ENCODE measurements at places on chromosomes 12 and 14.

DNA sequence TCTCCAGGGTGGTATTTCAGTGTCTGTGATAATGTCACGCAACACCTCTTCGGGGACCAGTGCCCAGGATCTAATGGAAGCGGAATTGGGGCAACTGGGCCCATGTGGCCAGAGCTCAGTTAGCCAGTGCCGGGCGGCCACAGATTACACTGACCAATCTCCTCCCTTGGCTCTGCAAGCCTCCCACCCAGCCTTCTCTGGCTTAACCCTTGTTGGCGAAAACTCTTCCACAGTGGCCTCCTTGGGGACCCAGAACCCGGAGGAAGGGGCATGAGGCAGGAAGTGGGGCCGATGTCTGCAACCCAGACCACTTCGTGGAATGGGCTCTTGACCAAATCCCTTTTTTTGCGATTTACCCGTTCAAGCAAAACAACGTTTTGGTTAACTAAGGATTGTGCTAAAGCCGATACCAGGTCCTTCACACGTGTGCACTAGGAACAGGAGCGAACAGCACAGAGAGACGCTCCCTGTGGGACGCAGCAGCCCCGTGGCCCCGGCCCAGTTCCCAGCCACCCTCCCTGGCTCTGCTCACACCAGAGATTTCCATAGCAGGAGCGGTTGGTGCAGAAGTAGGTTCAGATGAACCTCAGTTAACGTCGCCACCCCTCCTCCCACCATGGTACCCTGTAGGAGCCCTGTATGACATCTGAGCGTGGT, 38.2 kb downstream of the SLC8B1 start:
- DNase-seq: no peak

DNA sequence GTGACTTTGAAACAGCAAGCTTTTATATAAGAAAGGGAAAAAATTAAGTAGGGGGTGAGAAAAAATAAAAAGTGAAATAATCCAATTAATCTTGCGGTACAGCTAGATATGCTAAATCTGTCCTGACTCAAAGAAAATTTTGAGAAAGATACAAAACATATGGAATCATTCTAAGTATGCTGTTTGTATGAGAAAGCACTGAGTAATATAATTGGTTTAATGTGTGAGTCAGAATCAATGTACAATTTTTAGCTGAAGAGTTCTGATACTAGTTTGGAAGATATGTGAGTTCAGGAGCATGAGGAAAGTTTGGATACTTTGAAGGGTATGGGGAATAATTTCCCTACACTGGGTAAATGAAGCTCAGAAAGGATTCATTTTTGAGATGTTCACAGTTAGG, 190.9 kb upstream of the RASSF8 start:
- DNase-seq: no peak

DNA sequence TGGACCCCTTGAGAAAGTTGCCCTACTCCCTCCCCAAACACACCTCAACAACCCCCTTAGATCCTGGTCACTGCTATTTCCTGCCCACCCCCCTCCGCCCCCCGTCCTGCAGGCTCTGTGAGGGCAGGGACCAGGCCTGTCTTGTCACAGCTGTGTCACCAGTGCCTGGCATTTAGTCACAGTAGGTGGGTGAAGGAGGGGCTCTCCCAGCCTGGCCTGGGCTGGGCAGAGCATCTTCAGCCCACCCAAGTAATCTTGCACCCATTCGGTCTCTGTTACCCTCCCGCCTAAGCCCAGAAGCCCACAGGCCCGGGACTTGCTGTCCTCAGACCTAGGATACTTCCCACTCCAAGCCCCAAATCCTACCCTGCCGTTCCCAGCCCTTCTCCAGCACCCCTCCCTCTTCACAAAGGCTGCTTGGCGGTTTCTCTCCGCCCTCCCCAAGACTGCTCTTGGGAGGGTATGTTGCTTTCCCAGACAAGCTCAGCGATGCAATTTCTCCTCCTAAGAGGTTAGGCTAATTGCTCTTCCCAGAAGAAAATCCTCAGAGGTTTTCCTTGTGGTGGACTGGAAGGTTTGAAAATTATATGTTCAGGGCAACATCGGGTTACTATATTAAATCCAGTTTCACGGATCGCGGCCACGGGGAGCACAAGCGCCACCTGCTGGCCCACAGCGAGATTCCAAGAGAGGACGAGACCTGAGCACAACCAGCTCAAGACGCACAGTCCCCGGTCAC, 50.8 kb upstream of the ZFP36L1 start:
- peak; percentile 74 for DNase-seq

- DNase-seq: no peak
Observed at GRCh38 chr12:74595696-74596095, 58.1 kb downstream of the ATXN7L3B start.

GRCh38 chr12:20044351-20044750, 324.0 kb upstream of the PDE3A start:
- no peak for DNase-seq

DNA sequence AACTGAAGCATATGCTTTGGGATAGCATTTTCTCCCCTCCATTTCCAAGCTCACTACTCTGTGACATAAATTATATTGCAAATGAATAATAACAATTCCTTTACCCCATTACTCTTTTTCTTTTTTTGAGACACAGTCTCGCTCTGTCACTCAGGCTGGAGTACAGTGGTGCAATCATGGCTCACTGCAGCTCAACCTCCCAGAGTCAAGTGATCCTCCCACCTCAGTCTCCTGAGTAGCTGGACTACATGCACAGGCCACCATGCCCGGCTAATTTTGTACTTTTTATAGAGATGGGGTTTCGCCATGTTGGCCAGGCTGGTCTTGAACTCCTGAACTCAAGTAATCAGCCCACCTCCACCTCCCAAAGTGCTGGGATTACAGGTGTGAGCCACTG, 49.2 kb upstream of the GTF2A1 start:
- no peak for DNase-seq

- DNase-seq: no peak
Observed at GRCh38 chr14:74085828-74086227, 1.1 kb downstream of the LIN52 start.

DNA sequence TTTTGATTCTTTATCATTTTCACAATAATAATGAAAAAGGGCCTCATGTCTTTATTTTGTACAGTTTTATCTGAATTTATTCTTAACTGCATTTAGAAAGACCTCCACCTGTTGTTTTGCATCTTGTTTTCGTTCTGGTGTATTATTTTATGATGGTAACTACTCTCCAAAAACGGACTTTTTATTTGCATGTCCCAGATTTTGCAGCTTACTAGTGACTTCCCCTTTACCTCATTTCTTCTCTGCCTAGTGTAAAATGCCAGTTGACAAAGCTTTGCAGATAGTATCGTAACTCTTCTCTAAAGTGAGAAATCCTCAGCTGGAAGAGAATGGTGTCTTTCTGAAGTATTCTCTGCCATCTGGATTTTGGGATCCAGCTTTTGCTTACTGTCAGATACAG, 17.2 kb downstream of the PEX5 start:
- DNase-seq: no peak

- DNase-seq: no peak
Observed at GRCh38 chr14:60757567-60758002, 23.0 kb downstream of the MNAT1 start.

GRCh38 chr14:68548194-68549076, 244.4 kb downstream of the ZFP36L1 start:
- no peak for DNase-seq

- DNase-seq: no peak
Observed at GRCh38 chr12:132071830-132072384, 72.2 kb downstream of the DDX51 start.

GRCh38 chr14:90456551-90456950, 59.7 kb downstream of the CALM1 start:
- DNase-seq: no peak

DNA sequence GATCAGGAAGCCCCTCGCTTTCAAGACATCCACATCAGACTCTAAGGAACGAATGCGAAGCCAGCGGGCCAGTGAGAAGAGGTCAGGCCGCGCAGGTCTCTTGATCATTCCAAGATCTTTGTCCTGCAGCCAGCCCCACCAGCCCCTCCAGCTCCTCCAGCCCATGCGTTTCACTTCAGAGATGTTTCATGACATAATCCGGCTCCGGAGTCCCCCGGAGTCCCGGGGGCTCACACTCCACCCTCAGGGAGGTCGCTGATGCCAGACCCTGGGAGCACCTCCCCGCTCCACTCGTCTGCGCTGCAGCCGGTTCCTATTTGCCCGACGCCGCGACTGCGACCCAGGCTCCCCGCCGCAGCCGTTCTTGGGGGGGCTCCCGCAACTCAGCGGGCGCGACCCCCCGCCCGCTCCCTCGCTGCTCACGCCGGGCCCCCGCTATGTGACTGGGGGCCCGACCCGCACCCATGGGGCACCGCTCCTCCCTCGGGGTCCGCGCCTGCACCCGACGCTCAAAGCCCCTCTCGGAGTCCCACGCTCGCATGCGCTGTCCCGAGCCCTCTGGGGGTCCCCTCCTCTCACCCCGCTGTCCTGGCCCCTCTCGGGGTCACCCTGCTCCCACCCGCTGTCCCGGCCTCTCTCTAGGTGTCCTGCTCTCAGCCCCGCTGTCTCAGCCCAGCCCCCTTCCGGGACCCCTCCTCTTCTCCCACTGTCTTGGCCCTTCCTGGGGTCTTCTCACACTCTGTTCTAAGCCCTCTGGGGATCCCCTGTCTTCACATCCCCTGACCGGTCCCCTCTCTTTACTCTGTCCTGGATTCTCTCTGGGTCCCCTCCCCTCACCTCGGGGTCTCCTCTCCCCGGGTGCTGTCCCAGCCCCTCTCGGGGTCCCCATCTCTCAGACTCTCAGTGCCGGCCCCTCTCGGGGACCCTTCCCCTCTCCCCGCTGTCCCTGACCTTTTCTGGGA, 1.1 kb downstream of the TAOK3 start:
- DNase-seq: peak; percentile 32

DNA sequence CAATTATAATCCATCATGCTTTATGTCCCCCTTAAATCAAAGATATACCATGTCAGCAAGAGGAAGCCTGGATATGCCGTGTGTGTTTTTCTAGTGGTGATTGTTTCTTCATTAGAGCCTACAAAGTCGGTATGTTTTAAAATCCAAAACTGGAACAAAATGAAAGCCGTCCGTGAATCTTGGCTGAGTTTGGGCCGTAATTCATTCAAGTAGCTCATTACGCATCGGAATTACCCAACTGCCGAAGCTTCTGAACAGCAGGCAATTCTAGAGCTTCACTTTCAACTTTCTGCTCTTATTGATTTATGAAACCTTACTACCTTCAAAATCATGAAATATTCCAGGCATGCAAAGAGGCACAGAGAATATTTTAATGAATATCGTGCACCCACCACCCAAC, 224.7 kb downstream of the AACS start:
- no peak for DNase-seq
